ENCODE measurements at places on chromosomes 3 and 15. TPM values are rescaled to one million over a fixed set of nuclear protein-coding genes. Genes with fewer than 3 reads are reported as not detected.

Gene PLA1A
- total RNA-seq, result 0.29 TPM

Gene ARHGEF26
- total RNA-seq, result 6.7 TPM

Gene IMPG2
- total RNA-seq, result not detected

Gene DENND6A
- 6.7 TPM for total RNA-seq

Gene SEMA5B
- 0.21 TPM for total RNA-seq

Gene MON1A
- 5.8 TPM for total RNA-seq

Gene CPNE9
- 0.14 TPM for total RNA-seq

Gene PCOLCE2
- total RNA-seq, result 29.0 TPM

Gene RBPMS2
- 6.5 TPM for total RNA-seq

Gene VGLL3
- total RNA-seq, result 6.8 TPM

Gene PLSCR5
- not detected for total RNA-seq

Gene CHRM5
- 0.02 TPM for total RNA-seq

Gene PLA2G4E
- not detected for total RNA-seq

Gene TLR9
- 0.05 TPM for total RNA-seq

Gene LRRC34
- total RNA-seq, result not detected

Gene ZIC4
- total RNA-seq, result not detected

Gene CACNA2D3
- 0.07 TPM for total RNA-seq

Gene IGSF10
- 0.53 TPM for total RNA-seq

Gene PIGBOS1
- total RNA-seq, result 27.0 TPM

Gene RNF168
- total RNA-seq, result 3.5 TPM

Gene GOLGA8R
- total RNA-seq, result 0.12 TPM

Gene ALG1L2
- total RNA-seq, result not detected

Gene HTD2
- 6.4 TPM for total RNA-seq

Gene PLA2G4D
- not detected for total RNA-seq

Gene LARP6
- 80.0 TPM for total RNA-seq
